ENCODE measurements at places on chromosomes 5 and 9.

DNA sequence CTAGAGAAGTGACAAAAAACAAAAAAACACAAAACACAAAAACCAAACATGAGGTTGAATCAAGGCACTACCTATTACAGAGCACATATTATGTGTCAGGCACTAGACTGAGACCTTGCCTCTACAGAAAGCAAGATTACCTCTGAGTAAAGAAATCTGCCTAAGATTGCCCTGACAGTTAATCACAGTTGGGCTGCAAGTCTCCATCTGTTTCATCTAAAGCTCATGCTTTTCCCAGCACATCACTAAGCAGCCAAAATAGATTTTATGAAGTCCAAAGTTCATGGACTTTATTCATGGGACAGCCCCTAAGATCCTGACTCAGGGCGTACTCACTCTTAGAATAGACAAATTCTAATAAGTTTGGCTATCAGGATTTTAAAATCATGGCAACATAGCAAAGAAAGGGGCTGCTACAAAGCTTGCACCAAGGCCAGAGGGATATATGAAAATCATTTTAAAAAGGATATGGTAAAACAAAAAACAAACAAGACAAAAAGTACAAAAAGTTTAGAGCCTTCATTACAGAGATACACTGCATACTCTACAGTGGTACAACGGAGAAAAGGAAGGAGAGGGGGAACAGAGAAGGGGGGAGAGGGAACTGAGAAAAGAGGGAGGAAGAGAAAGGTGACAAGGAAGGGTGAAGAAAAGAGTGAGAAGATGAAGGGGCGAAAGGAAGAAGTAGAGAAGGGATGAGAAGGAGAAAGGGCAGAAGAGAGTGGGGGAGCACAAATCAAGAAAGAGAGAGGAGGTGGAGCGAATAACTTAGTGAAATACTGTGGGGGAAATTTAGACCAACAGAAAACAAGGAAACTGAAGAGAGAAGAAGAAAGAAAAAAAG is 58.2 kb downstream of the RICTOR start:
- no peak for DNase-seq

DNA sequence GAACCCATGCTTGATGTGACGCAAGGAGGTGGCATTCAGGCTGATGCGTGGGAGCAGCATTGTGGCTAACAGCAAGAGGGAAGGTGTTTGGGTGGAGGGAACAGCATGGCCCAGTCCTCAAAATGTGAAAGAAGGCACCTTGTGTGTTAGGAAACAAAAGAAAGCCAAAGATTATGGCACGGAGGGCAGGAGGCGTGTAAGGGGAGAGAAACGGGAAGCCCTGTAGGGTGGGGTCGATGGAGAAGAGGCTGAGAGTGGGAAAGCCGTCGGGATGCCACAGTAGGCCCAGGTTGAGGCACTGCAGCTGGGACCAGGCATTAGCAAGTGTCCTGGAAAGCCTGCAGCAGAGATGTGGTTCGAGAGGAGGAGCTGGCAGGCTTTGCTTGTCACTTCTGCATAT is 241.1 kb downstream of the GADD45G start:
- no peak for DNase-seq

GRCh38 chr9:115262477-115262876 is 144.5 kb upstream of the TNC start:
- DNase-seq = no peak

DNA sequence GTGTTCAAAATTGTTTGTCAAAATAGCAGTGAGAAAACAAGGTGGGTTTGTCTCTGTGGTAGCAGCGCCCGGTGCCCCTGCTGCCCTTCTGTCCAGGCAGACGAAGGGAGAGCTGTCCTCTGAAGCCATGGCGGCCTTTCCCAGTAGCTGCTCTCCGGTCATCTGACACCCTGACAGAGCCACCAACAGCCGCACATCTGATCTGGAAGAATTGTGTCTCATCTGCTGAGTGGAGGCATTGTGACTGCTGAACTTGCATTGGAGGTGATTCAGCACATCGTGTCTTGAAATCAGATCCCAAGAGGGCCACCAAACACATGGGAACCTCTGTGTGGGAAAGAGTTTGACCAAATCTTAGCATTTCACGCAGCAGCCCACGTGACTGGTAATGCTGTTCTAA is 337.6 kb upstream of the IRX1 start:
- no peak for DNase-seq

- DNase-seq = no peak
Observed at GRCh38 chr9:94941211-94941875, 214.8 kb downstream of the AOPEP start.

- DNase-seq = no peak
Observed at GRCh38 chr5:168734620-168735300, 155.6 kb upstream of the PANK3 start.
